Type B pancreatic cell (in vitro differentiated cells): ENCODE measurements at places on chromosomes 11 and 22. TPM values are rescaled to one million over a fixed set of nuclear protein-coding genes. Genes with fewer than 3 reads are reported as not detected.

The SHANK3 gene
- total RNA-seq: 6.8 and 13.1 TPM in 2 replicates

The EIF3M gene
- 256 and 269 TPM in 2 replicates for total RNA-seq

The LSP1 gene
- total RNA-seq: 0.50 and 0.53 TPM in 2 replicates

The BRSK2 gene
- total RNA-seq: 8.6 and 13.8 TPM in 2 replicates

The ALX4 gene
- 0.43 and 11.6 TPM in 2 replicates for total RNA-seq

The OR6T1 gene
- total RNA-seq: not detected in 2 replicates

The TREH gene
- 0.33 and 0.41 TPM in 2 replicates for total RNA-seq

The BTBD18 gene
- not detected in 2 replicates for total RNA-seq
